ENCODE measurements at places on chromosomes 4 and X.

- DNase-seq: no peak
These were observed 2.0 kb downstream of the USP9X start for GRCh38 chrX:41087201-41087600.

- no peak for DNase-seq
These were observed 28.5 kb downstream of the TRIM2 start for GRCh38 chr4:153232768-153233167.

DNA sequence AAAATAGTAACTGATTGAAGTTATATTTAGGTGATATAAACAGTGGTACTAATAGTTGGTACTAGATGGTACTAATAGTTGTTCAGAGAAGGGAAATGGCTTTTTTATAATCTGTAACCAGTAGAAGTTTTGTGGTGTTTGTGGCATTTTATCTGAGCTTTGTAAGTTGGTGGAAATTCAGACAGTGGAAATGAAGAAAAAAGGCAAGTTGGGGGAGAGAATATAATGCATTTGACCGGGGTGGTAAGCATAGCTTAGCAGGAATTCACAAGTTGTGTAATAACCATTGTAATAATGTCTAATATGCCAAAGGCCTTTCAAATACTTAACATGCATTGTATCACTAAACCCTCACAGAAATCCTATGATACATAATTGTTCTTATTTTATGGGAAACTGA lies 36.3 kb downstream of the DTHD1 start:
- no peak for DNase-seq

DNA sequence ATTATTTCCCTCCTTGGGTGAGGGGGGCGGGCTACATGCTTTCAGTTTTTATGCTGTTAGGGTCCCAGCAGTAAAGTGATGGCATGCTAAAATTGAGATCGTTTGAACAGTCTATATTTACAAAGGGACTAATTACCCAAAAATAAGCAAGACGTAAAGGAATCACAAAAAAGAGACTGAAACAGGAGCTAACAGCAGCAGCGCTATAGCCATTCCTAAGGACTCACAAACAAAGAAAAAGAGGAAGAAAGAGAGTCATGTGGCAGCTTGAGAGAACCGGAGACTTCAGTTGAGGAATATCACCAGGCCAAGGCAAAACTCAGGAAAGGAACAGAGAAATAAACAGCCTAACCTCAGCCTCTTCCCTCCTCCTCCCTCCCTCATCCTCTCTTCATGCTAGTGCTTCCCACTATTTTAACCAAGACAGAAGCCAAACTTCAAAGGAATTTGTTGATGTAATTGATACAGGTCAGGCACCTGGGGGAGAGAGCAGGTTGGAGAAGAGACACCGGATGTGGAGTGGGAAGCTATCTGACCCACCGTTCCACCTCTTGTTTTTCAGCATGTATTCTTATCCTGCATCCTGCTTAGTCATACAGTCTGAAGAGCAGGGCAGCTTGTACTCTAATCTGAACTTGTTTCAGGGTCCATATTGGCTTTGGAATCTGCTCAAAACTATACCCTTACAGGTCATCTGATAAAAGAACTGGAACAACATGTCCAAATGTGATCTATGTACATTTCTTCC lies 383.7 kb downstream of the NAF1 start:
- no peak for DNase-seq
